ENCODE measurements at places on chromosomes 2 and 18.

- DNase-seq, result no peak
These were observed 26.2 kb downstream of the NCOA1 start for GRCh38 chr2:24517247-24517646.

DNA sequence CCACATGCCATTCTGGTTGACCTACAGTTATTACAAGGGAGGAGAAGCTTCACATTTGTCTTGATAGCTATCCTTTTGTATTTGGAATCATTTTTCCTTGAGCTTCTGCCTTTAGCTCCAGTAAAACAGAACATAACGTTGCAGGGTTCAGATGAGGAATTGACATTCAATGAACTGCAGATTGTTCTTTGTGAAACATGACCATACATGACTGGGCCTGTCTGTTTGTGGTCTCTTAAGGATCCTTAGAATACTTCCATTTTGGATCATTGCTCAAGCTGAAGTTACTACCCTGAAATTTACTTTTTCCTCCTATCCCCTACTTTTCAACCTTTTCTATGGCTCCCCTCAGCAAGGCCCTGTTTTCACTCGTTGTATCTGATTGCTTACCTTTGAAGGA lies 1281.7 kb upstream of the CELF4 start:
- DNase-seq, result no peak

DNA sequence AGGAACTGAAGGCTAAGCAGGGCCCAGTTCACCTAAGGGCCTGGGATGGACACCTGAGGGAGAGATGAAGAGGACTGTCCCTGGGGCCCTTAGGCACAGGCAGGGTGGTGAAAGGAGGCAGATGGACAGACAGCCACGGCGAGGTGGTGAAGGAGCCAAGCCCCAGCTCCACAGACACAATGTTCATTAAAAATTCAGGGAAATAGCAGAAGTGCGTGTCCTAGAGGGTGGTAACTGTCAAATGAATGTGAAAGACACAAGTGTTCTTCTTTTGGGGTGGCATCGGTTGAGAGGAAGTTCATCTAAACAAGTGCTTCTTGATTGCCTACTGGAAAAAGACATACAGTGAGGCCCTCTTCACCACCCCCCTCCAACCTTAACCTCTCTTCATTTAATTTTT lies 76.2 kb upstream of the SIX2 start:
- no peak for DNase-seq

DNA sequence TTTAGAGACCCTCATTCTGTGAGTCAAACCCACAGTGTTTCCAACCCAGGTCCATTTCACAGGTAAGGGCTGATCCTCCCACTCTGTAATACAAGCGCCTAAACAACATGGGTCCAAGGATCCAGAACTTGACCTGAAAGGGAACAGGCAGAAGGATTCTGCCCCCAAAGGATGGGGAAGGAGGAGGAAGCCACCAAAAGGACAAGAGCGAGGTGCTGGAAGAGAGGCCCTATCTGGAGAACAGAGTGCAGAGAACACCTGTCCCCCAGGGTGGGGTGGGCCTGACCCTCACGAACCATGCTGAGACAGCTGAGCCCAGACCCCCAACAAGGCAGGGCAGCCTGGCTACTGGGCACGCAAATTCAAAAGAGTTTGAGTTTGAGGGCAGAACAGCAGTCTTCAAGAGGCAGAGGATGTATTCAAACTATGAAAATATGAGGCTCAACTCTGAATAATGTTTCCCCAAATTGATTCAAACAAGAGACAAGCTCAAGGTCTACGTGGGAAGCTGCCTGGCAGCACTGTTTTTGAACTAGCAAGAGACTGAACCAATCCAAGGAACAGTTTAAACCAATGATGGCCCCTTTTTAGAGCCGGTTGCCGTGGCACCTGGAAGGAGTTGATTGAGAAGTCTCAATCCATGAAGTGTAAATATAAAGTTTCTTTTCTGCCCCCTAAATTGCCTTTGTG lies 212.7 kb downstream of the ALPK2 start:
- no peak for DNase-seq

DNA sequence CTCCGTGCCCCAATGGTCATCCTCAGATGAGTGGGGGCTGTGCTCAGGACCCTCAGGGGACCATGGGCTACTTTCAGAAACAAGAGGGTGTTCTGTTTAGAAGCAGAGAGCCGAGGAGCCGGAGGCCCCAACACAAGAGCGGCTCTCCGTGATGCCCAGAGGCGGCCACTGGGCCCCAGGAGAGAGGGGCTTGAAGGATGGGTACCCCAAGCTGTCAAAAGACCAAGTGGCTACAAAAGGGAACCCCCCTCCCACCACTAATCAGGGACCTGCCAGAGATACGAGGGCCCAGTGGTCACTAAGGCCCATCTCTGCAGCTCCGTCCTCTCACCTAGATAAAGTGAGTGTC lies 93.6 kb downstream of the HDAC4 start:
- DNase-seq, result no peak

- DNase-seq, result no peak
These were observed 3.9 kb downstream of the EVA1A start for GRCh38 chr2:75556679-75557366.

- DNase-seq, result no peak
These were observed 89.5 kb downstream of the COL6A3 start for GRCh38 chr2:237324405-237324831.

- DNase-seq, result no peak
These were observed 322.8 kb downstream of the STK39 start for GRCh38 chr2:167924556-167924955.

GRCh38 chr18:35514752-35515459 lies 17.1 kb upstream of the INO80C start:
- DNase-seq, result no peak

DNA sequence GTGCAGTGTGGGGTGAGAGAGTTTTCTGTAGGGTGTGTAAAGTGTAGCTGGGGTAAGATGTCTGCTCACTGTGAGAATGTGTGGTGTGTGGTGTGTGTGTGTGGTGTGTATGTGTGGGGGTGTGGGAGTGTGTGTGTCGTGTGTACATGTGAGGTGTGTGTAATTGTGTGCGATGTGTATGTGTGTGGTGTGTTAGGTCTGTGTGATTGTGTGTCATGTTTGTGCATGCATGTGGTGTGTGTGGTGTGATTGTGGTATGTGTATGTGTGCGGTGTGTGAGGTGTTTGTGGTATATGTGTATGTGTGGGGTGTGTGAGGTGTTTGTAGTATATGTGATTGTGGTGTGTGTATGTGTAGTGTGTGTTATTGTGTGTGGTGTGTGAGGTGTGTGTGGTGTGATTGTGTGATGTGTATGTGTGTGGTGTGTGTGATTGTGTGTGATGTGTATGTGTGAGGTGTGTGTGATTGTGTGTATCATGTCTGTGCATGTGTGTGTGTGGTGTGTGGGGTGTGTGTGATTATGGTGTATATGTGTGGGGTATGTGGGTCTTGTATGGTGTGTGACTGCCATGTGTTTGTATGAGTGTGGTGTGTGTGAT lies 241.7 kb upstream of the HDAC4 start:
- no peak for DNase-seq

DNA sequence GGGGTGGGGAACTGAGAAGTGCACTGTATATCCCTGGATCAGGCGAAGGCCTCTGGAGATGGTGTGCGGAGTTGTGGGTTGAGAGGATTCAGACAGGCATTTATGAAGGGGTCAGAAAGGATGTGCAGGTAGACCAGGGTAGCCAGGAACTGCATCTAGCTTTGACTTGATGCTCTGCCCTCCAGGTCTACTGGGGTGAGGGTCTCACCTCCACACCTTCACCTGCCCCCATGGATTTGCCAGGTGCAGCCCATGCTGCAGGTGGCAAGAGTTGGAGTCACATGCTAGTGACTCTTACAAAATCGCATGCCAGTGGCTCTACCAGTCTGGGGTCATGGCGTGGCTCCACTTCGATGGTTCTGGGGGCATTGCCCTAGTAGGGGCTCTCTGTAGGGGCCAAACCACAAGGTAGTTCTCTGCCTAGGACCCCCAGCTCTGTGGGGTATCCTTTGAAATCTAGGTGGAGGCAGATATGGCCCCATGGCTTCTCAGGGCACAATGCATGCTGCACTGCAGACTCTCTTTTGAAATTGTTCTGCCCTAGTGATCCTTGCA lies 18.9 kb upstream of the KCNF1 start:
- no peak for DNase-seq

DNA sequence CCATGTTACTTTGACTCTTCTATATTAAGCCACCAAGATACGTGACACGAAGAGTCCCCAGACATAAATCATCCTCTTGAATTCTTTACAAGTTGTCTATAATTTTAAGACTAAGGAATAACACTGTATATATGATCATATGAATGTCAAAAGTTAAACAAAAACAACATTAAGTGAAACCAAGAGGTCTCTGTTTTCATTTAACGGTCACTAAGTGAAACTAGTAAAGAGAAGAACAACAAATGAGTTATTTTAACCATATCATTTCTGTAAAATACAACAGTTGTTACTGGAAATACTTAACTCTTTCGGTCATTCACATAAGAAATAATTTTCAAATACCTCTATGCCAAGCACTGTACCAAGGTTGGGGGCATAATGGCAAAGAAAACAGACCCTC lies 45.7 kb upstream of the STK17B start:
- DNase-seq, result no peak

DNA sequence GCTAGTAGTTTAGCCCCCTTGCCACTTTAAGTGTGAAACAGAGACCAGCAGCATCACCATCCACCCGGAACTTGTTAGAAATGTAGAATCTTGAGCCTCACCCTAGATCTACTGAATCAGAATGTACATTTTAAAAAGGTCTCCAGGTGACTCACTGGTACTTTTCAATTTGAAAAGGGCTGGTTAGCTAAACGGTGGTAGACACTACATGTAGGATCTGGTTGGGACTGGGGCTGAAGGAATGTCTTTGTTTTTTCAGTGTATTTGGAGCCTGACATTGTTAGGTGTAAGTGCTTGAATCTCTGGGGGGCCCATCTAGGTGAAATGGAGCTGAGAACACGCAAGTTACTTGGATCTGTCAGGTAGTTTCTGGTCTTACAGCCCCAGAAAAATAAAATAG lies 44.0 kb upstream of the XPO1 start:
- no peak for DNase-seq

GRCh38 chr2:58448065-58448507 lies 207.0 kb upstream of the FANCL start:
- DNase-seq, result peak; percentile 20

- DNase-seq, result no peak
These were observed 258.9 kb downstream of the CYRIA start for GRCh38 chr2:16406496-16407289.

DNA sequence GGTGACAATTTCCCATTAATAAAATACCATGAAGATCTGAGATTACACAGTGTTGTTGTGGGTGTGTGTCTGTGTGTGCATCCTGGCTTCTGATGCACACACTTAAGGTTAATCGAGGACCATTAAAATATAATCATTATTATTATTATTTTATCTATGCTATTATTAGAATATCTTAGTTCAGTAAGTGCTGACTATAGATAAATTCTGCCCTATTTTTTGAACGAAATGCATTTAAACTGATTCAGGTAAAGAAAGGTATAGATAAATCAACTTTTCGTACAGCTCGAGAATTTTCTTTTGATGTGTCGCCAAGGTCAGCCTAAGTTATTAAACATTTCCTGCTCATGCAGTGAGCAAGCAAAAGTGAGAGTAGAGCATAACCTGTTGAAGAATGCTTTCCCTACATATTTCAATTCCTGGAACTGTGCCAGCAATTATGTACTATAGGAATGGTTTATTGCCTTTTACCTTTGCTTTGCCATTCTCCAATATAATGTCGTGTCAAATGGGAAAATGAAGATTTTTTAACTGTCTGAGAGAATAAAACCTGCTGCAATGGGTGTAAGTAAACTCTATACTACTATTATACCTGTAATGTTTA lies 25.8 kb downstream of the KCNJ3 start:
- DNase-seq, result no peak

DNA sequence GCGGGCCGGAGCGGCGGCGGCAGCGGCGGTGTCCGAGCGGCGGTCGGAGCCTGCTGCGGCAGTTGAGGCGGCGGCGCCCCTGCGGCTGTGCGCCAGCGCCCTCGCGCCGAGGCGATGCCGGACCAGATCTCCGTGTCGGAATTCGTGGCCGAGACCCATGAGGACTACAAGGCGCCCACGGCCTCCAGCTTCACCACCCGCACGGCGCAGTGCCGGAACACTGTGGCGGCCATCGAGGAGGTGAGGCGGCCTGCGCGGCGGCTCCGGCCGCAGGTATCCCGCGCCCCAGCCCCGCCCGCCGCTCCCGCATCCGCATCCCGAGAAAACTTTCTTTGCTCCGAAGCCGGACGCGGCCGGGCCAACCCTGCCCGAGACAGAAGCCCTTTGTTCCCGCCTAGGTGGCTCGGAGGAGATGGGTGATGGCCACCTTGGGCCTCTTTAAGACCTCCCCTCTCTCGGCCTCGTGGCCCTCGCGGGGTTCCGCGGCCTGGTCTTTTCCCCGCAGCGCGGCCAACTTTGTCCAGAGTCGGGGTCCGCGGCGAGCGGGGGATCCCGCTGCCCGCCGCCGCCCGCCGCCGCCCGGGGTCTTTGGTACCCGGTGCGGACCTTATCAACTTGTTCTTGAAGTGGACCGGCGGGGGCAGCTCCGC lies 504 bp downstream of the ASAP2 start:
- DNase-seq, result peak; percentile 48

DNA sequence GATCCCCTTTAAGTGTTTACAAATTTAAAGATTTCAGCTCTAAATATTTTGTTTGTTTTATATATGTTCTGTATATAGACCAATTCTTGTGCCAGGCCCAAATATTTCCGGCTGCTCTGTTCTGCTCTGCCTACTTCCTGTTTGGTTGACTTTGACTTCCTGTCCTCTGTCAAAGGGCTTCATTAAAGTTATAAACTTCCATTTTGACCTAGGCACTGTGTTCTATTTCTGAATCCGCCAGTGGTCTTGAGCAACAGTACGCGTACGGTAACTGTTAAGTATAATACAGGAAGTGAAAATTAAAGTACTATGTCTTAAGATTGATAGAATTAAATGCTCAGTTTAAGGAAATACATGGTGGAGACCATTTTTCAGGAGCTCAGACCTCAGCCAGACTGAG lies 13.5 kb upstream of the REL start:
- DNase-seq, result no peak

- DNase-seq, result no peak
These were observed 40.2 kb downstream of the RTP5 start for GRCh38 chr2:241909769-241910168.

DNA sequence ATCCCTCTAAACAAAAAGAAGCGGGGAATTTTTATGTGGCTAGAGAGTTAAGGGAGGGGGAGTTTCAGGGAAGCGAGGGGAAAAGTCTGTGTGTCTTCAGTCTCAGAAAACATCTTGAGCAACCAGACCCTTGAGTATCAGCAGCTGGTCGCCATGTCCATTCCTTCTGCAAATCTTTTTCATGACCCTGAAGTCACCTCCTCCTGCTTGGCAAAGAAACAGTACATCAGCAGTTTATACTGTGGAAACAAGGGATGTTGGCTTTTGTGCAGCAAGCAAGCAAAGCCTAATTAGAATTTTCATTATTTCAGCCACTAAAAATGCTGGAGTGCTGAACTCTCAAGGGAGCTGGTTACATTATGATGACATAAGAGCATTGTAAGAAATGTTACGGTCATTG lies 187.4 kb upstream of the SLC8A1 start:
- peak; percentile 51 for DNase-seq

DNA sequence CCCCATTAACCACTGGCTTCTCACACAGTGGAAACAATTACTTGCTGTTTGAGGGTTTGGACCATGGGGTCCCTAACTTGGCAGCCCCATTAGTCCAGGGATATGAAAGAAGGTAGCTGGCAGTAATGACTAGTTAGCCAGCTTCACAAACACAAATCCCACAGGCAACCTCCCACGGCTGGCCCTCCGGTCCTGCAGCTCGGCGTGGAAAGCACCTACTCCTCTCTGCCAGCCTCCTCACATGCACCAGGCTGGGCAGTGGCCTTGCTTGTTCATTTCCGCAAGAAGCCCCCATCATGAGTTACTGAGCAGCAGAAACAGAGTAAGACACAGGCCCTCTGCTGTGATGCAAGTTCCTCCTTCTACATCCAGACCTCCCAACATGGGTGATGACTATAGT lies 13.7 kb downstream of the C1QL2 start:
- no peak for DNase-seq
